CD4-positive, alpha-beta T cell (primary cell): ENCODE measurements at places on chromosomes 2 and 18. TPM values are rescaled to one million over a fixed set of nuclear protein-coding genes. Genes with fewer than 3 reads are reported as not detected.

The TTL gene
- total RNA-seq, result 10.8 TPM

The HRH4 gene
- total RNA-seq, result 0.34 TPM

The CD302 gene
- 1.0 TPM for total RNA-seq

The IL1RN gene
- 0.58 TPM for total RNA-seq
